Tibial artery (tissue), 4 donors: ENCODE measurements at places on chromosomes 1 and 21.

DNA sequence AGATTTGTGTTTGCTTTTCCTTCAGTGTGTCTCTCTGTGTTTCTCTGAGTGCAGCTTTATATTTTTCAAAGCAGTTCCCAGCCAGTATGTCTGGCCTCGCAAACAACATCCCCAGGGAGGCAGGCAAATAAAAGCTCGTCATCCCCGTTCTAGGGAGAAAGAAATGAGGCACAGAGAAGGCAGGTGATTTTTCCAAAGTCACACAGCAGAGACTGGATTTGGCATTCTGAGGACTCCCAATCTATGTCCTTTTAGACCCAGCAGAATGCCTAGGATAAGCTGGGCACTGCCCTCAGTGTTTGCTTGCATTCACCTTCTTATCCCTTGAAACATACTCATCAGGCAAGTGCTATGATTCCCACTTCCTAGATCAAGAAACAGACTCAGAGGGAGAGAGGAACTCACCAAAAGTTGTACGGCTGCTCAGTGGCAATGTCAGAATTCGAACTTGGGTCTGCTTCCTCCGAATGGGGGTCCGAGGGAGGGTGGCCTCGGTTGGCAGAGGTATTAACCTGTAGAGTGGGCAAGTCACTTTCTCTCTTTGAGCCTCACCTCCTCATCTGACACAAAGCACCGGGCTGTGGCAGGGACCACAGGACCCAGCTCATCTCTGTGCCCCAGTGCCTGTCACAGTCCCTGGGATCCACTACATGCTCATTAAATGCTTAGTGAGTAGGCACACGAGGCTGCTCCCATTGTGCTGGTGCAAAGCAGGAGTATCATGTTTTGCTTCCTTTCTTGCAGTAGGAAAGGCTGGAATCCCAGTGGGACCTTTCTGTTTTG, 4.2 kb downstream of the RAP1GAP start:
- no peak overlapping the region for H3K4me3 ChIP-seq
- H3K27me3 ChIP-seq = peaks cover 99% of the 10 kb centered on the region
- DNase-seq = no peak

GRCh38 chr1:109793486-109794318, 30.0 kb upstream of the EPS8L3 start:
- no peaks in the 10 kb centered on the region for H3K36me3 ChIP-seq
- DNase-seq = peak; percentile 32
- peaks cover 25% of the 10 kb centered on the region for H3K4me1 ChIP-seq
- no peaks in the 10 kb centered on the region for H3K27me3 ChIP-seq

DNA sequence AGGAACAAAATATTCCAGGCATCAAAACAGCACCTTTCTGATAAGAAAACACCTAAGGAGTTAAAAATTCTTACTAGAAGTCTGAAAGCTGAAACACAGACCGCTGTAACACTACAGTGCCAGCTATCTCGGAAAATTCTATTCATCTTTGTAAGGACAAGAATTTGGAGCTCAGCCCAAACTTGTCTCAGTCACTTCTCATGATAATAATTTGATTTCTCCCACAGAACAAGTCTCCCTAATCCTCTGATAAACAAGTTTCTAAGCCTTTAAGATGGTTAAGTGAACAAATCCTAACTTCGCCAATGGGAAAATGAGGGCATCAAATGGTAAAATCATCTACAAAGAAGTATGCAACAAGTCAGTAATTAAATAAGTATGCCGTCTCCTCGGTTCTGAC, 59.9 kb downstream of the SIPA1L2 start:
- no peaks in the 10 kb centered on the region for H3K36me3 ChIP-seq
- no peak overlapping the region for H3K27ac ChIP-seq
- peaks cover 4% of the 10 kb centered on the region for H3K4me1 ChIP-seq
- no peak for DNase-seq
- H3K4me3 ChIP-seq = no peak overlapping the region

GRCh38 chr1:102105931-102106550, 109.3 kb upstream of the OLFM3 start:
- H3K36me3 ChIP-seq = no peaks in the 10 kb centered on the region
- H3K27me3 ChIP-seq = no peaks in the 10 kb centered on the region
- no peak overlapping the region for H3K27ac ChIP-seq

DNA sequence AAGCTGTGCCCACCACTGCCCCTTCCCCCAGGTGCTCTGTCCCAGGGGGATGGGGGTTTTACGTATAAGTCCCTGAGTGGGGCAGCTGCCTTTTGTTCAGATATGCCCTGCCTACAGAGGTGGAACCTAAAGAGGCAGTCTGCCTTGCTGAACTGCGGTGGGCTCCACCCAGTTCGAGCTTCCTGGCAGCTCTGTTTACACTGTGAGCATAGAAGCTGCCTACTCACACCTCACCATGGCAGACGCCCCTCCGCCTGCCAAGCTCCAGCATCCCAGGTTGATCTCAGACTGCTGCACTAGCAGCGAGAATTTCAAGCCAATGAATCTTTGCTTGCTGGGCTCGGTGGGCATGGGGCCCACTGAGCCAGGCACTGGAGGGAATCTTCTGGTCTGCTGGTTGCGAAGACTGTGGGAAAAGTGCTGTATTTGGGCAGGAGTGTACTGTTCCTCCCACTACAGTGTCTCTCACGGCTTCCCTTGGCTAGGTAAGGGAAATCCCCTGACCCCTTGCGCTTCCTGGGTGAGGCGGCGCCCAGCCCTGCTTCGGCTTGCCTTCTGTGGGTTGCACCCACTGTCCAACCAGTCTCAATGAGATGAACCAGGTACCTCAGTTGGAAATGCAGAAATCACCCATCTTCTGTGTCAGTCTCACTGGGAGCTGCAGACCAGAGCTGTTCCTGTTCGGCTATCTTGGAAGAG, 17.6 kb upstream of the RWDD3 start:
- H3K4me3 ChIP-seq = no peak overlapping the region
- no peaks in the 10 kb centered on the region for H3K36me3 ChIP-seq
- no peaks in the 10 kb centered on the region for H3K27me3 ChIP-seq
- DNase-seq = no peak
- no peak overlapping the region for H3K27ac ChIP-seq

DNA sequence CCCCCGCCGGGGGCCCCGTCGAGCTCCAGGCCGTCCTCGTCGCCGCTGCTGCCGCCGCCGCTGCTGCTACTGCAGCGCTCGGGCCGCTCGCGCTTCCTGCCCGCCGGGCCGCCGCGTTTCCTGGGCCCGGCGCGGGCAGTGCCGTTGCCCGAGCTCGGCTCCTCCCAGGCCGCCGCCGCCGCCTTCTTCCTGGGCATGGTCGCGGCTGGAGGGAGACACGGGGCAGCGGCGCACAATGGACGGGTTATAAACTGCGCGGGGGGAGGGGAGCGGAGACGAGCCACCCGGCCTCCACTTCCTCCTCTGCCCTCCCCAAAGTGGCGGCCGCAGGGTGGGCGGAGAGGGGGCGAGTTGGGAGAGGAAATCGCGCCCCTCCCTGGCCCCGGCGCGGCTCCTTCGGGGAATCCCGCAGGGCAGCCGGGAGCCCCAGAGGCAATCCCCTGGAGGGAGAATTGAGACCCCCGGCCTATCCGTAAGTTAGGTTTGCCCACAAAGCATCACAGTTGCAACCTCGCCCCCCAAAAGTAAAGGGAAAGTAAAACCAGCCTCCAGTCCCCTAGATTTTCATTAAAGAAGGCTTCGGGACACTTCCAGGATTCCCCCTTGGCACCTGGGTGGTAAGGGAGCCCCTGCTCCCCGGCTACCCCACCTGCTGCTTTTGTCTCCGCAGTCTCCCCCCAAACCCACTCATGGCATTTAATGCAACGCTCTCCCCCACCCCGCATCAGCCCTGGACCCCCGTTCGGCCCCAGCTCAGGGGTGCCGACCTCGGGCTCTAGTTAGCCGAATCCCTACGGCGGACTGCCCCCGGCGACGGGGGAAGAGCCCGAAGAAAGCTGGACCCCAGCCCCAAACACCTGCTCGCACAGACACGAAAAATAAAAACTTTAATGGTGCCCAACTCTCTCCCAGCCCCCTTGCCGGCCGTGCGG, 893 bp downstream of the RCC2 start:
- H3K36me3 ChIP-seq = peaks cover 7% of the 10 kb centered on the region
- peak overlapping the region; percentile 81 for H3K4me3 ChIP-seq
- DNase-seq = peak; percentile 79
- H3K27ac ChIP-seq = peak overlapping the region; percentile 70
- H3K4me1 ChIP-seq = peaks cover 20% of the 10 kb centered on the region

GRCh38 chr1:109271458-109271857, 11.5 kb downstream of the PSRC1 start:
- H3K27ac ChIP-seq = no peak overlapping the region
- no peaks in the 10 kb centered on the region for H3K36me3 ChIP-seq
- H3K4me3 ChIP-seq = no peak overlapping the region
- H3K27me3 ChIP-seq = no peaks in the 10 kb centered on the region
- no peak for DNase-seq

DNA sequence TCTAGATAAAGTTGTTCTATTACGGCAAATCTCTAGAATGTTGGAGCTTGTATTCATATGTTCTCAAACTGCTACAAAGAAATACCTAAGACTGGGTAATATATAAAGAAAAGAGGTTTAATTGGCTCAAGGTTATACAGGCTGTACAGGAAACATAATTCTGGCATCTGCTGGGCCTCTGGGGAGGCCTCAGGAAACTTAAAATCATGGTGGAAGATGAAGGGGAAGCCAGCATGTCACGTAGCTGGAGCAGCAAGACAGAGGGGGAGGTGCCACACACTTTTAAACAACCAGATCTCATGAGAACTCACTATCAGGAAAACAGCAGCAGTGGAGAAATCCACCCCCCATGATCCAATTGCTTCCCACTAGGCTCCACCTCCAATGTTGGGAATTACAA, 390.4 kb upstream of the ADGRL4 start:
- H3K27me3 ChIP-seq = no peaks in the 10 kb centered on the region
- no peak overlapping the region for H3K4me3 ChIP-seq
- no peak overlapping the region for H3K27ac ChIP-seq
- H3K4me1 ChIP-seq = no peaks in the 10 kb centered on the region

DNA sequence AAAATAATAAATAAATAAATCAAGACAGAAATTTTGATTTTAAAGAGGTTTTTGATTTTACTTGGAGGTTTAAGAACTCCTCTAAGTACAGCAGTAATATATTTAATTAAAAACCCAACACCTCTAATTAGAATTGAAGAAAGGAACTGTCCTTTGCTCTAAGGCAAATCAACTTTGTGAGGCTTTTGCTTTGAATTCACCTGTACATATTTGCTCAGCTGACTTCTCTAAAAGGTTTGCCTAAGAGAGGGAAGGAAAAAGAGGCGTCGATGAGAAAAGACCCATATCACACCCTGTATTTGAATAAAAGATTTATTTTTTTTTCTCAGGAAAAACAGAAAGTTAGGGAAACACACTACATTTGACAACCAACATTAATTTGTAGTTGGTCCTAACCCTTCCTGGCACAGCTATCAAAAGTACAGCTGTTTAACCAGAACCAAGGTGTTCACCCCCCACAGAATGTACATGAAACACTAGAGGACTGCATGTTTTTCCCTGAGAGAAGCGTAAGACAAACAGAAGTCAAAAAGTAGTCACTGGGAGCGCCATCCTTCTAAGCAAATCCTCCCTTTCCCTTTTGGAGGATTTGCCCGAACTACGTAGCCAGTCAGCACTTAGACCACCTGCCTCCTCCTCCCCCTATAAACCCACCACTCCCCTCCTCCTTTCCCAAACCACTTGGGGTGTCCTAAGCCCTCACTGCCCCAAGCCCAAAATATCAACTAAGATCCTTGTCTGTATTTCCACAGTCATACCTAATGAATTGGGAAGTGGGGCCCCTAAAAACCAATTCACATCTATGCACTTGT, 4.9 kb downstream of the MCL1 start:
- DNase-seq = no peak
- peak overlapping the region; percentile 93 for H3K4me3 ChIP-seq
- peak overlapping the region; percentile 99 for H3K27ac ChIP-seq

DNA sequence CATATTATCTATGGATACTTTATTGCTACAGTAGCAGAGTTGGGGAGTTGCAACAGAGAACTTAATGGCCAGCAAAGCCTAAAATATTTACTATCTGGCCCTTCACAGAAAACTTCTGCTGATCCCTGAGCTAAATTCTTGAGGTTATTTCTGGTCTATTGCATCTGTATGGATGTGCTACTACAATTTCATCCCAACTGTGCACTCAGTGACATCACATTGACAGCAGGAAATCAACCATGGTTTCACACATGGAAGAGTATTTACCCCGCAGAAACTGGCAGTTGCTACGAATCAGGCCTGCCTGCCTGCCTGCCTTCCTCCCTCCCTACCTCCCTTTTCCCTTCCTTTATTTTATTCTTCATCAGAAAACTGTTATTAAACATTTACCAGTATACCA, 12.1 kb downstream of the CLCA2 start:
- H3K36me3 ChIP-seq = no peaks in the 10 kb centered on the region
- DNase-seq = no peak
- H3K27ac ChIP-seq = no peak overlapping the region
- H3K4me1 ChIP-seq = no peaks in the 10 kb centered on the region
- H3K27me3 ChIP-seq = no peaks in the 10 kb centered on the region

- no peak overlapping the region for H3K27ac ChIP-seq
- DNase-seq = no peak
- H3K4me3 ChIP-seq = no peak overlapping the region
- H3K36me3 ChIP-seq = peaks cover 22% of the 10 kb centered on the region
- no peaks in the 10 kb centered on the region for H3K27me3 ChIP-seq
- H3K4me1 ChIP-seq = no peaks in the 10 kb centered on the region
These were observed 38.2 kb downstream of the TRAPPC10 start for GRCh38 chr21:44050276-44050675.

DNA sequence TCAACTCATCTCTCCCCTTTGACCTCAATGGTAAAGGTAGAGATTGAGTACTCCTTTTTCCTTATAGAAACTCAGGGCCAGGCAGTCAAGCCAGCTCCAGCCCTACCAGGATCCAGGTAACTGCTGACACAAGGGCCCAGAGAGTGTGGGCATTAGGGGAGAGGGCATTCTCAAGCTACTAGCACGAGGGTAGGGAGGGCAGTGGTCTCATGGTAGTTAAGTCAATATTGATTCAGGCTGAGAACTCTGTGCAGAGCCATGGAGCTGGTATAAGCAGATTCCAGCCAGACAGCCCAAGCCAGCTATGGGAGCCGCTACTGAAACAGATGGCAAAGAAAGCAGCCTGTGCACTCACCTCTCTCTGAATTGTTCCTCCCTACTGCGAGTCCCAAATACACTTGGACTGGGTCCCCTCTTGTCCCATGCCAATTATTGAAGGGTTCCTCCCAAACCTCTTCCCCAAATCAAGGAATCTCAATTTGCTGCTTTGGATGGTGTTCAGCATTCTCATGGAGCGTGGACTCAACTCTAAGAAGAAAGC, 2.8 kb downstream of the PI4KB start:
- H3K4me1 ChIP-seq = peaks cover 24% of the 10 kb centered on the region
- H3K27me3 ChIP-seq = no peaks in the 10 kb centered on the region
- no peak for DNase-seq
- H3K27ac ChIP-seq = no peak overlapping the region
- H3K4me3 ChIP-seq = no peak overlapping the region

GRCh38 chr1:197600751-197601150, 174.5 kb downstream of the DENND1B start:
- H3K4me3 ChIP-seq = no peak overlapping the region
- no peaks in the 10 kb centered on the region for H3K36me3 ChIP-seq
- no peaks in the 10 kb centered on the region for H3K4me1 ChIP-seq
- H3K27ac ChIP-seq = no peak overlapping the region
- no peaks in the 10 kb centered on the region for H3K27me3 ChIP-seq
